Activated naive CD8-positive, alpha-beta T cell treated with anti-CD3 and anti-CD28 coated beads, Interleukin-2, amount 10 ng/mL, durations not matched to agents 7 days and 5 days (primary cell): ENCODE measurements at places on chromosomes 7 and 10. TPM values are rescaled to one million over a fixed set of nuclear protein-coding genes. Genes with fewer than 3 reads are reported as not detected.

- no peak overlapping the region for H3K27ac ChIP-seq
- DNase-seq, result no peak
- no peak overlapping the region for H3K4me3 ChIP-seq
- no peaks in the 10 kb centered on the region for H3K4me1 ChIP-seq
- no peaks in the 10 kb centered on the region for H3K36me3 ChIP-seq
These were observed 151.5 kb downstream of the HPSE2 start for GRCh38 chr10:99084161-99084560.

DNA sequence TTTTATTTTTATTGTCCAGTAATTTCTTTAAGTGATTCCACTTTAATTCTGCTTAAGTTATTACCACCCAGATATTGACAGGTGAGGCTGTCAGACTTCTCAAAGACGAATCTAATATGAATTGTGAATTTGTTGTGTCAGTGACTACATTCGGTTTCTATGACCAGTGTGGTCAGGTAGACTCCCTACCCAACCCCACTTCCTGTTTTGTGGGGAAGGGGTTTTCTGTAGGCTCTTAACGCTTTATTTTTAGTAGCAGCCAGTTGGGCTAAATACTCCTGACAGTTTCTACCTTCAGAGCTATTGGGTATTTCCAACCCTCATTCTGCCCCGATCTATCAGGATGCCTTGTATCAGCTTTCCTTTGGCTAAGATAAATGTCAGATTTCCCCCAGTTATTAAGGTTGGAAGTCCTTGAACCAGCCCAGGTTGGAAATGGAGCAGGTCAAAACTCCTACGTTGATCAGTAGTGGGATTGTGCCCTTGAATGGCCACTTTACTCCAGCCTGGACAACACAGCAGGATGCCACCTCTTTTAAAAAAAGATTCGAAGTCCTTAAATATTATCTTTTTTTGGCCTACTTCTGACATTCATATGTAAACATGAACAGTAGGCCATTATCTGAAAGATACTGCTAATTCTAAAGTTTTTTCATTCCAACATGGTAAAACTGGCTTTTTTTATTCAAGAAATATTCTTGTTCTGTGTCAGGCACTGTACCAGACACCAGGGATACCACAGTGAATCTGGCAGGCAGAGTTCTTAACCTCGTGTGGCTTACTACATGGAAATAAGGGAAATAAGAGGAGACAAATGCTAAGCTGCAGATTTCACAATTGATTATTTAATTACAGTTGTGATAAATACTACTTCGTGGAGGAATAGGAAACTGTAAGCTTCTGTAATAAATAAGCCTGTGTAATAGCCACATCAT, 133.3 kb upstream of the SAMD8 start:
- peaks cover 45% of the 10 kb centered on the region for H3K36me3 ChIP-seq
- peak overlapping the region; percentile 69 for H3K4me3 ChIP-seq
- no peaks in the 10 kb centered on the region for H3K27me3 ChIP-seq
- peak overlapping the region; percentile 73 for H3K27ac ChIP-seq

- H3K36me3 ChIP-seq, result peaks cover 42% of the 10 kb centered on the region
- H3K27me3 ChIP-seq, result no peaks in the 10 kb centered on the region
- peak overlapping the region; percentile 5 for H3K27ac ChIP-seq
- H3K4me3 ChIP-seq, result no peak overlapping the region
- no peak for DNase-seq
These were observed 5.2 kb downstream of the SFMBT2 start for GRCh38 chr10:7405637-7406036.

DNA sequence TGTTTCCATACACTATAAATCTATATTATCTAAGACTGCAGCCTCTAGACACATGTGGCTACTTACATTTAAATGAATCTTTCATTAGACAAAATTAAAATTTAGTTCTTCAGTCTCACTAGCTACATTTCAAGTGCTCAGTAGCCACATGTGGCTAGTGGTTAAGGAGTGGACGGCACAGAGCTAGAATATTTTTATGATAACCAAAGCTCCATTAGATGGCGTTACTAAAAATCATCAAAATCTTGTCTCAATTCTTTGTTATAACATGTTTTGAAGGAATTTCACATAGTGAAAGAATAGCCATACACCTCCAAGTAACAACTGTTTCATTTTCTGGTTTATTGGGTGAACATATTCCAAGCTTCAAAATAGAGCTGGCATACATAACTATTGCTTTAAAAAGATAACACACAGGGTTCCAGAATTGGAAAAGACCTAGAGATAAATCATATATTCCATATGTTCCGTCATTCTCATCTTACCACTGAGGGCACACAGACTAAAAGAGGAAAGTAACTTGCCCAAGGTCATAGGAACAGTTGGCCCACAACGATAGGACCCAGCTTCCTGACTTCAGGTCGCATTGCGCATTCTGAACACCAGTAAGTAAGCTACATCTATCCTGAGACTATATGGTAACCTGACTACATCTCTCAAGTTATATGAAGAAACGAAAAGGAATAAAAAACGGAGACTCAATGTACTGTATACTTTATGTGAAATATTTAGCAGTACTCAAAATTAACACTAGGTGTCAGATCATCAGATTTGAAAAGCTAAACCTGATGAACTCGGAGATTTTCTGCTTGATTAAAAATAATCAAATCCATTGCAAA, 66.6 kb downstream of the CAV1 start:
- no peak for DNase-seq
- H3K4me1 ChIP-seq, result peaks cover 23% of the 10 kb centered on the region
- H3K27ac ChIP-seq, result no peak overlapping the region
- H3K27me3 ChIP-seq, result peaks cover 36% of the 10 kb centered on the region

GRCh38 chr7:49127359-49127913, 203.1 kb downstream of the CDC14C start:
- H3K27me3 ChIP-seq, result no peaks in the 10 kb centered on the region
- no peaks in the 10 kb centered on the region for H3K4me1 ChIP-seq
- H3K4me3 ChIP-seq, result no peak overlapping the region

GRCh38 chr7:47801423-47801822, 146.8 kb downstream of the PKD1L1 start:
- H3K4me3 ChIP-seq, result no peak overlapping the region
- no peak for DNase-seq
- H3K27me3 ChIP-seq, result peaks cover 2% of the 10 kb centered on the region
- H3K36me3 ChIP-seq, result no peaks in the 10 kb centered on the region
- H3K4me1 ChIP-seq, result no peaks in the 10 kb centered on the region

The MARVELD1 gene
- 3.3 TPM for total RNA-seq

GRCh38 chr10:99010286-99010685, 225.4 kb downstream of the HPSE2 start:
- no peak overlapping the region for H3K27ac ChIP-seq
- H3K27me3 ChIP-seq, result no peaks in the 10 kb centered on the region
- no peaks in the 10 kb centered on the region for H3K36me3 ChIP-seq

GRCh38 chr10:2251631-2252030, 514.3 kb upstream of the ADARB2 start:
- DNase-seq, result no peak
- no peaks in the 10 kb centered on the region for H3K27me3 ChIP-seq
- H3K27ac ChIP-seq, result no peak overlapping the region
- no peaks in the 10 kb centered on the region for H3K36me3 ChIP-seq

GRCh38 chr10:94622666-94623205, 60.8 kb upstream of the CYP2C18 start:
- no peaks in the 10 kb centered on the region for H3K4me1 ChIP-seq
- DNase-seq, result no peak
- no peak overlapping the region for H3K27ac ChIP-seq
- H3K27me3 ChIP-seq, result peaks cover 4% of the 10 kb centered on the region

The EBLN1 gene
- total RNA-seq, result not detected

GRCh38 chr7:137146552-137147337, 196.8 kb downstream of the PTN start:
- no peak overlapping the region for H3K4me3 ChIP-seq
- H3K27me3 ChIP-seq, result no peaks in the 10 kb centered on the region
- no peaks in the 10 kb centered on the region for H3K36me3 ChIP-seq
- H3K27ac ChIP-seq, result no peak overlapping the region

The CNNM1 gene
- total RNA-seq, result 0.26 TPM
